ENCODE measurements at places on chromosomes 4 and X.

GRCh38 chrX:126064901-126065541, 101.1 kb downstream of the DCAF12L2 start:
- DNase-seq, result no peak

DNA sequence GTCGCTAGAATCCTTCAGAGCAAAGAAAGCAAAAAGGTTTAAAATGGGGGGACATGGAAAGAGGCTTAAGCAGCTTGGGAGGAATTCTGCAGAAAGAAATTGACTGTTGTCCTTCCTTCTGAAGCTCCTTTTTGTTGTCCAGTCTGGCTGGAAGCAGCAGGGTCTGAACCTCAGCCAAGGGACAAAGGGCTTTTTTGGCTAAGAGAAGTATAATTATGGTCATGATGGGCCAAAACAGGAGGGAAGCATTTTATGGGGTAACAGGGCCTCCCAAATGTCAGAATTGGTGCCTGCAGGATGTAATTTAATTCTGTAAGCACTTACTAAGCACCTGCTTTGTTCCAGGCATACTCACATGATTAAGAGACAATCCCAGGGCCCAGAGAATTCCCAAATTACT, 74.2 kb upstream of the CPEB2 start:
- no peak for DNase-seq

- no peak for DNase-seq
Measured at GRCh38 chrX:12026481-12026880, 111.8 kb upstream of the FRMPD4 start.

DNA sequence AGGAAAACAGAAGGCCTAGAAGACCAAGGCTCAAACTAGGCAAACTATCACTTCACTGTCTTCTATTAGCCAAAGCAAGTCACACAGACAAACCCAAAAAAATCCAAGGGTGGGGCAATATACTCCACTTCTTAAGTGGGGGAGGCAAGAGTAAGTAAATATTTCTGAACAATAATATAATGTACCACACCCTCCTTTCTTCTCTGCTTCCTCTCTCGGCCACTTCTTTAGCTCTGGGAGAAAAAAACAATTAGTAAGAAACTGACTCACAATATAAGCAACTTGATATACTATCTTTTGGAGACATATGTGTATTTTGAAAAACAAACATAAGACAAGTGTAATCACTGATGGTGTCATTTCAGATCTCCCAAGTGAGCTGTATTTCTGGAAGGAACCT, 14.8 kb downstream of the DCAF8L1 start:
- no peak for DNase-seq

- DNase-seq, result no peak
Measured at GRCh38 chr4:159902648-159903047, 799.8 kb downstream of the RAPGEF2 start.

DNA sequence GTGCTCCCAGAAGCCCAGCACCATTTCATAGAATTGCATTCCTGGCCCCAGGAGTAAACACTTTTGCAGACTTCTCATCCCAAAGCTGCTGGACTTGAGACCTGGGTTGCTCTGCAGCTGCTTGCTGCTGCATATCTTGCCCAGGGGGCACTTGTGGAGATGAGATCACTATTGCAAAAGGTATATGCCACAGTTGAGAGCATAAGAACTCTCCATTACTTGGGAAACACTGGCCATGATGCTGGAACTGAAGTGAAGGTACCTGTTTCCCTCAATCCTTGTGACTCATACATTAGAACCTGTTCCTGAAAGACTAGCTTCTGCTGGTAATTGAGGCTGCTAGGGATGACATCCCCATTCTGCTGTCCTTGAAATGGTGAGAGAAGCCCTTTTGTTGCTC, 43.1 kb upstream of the WDR1 start:
- no peak for DNase-seq

GRCh38 chrX:149472625-149473024, 32.5 kb downstream of the IDS start:
- no peak for DNase-seq

- DNase-seq, result no peak
Measured at GRCh38 chr4:26995316-26995715, 134.7 kb downstream of the STIM2 start.

- peak; percentile 43 for DNase-seq
Measured at GRCh38 chr4:8599657-8600056, 7.1 kb downstream of the CPZ start.

DNA sequence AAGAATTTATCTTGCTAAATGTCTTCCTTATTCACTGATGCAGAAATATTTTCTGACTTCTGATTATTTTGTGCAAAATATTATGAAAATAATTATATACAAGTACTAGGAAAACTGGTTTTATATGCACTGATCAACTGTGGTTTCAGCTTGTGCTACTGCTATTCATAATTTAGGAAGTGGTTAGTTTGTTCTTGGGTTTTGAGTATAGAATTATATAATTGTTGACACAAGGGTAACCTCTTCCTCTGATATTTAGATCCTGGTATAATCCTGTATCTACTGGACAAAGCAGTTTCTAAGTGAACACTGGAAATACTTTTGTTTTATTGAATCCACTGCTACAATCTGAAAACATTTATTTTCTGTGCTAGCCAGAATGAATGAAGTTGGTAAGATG, 182.8 kb downstream of the PDGFC start:
- no peak for DNase-seq

- DNase-seq, result no peak
Measured at GRCh38 chr4:151719956-151720334, 40.9 kb downstream of the GATB start.

DNA sequence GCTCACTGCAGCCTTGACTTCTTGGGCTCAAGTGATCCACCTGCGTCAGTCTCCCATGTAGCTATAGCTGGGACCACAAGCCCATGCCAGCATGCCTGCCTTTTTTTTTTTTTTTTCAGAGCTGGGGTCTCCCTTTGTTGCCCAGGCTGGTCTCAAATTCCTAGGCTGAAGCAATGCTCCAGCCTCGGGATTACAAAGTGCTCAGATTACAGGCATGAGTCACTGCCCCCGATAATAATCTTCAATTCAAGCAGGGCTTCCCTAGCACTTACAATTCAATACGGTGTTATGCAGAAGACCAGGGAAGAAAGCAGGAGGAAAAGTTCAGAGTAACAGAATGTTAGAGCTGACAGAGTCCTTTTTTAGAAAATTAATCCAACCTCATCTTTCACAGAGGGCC, 26.1 kb downstream of the OTOP1 start:
- no peak for DNase-seq

GRCh38 chr4:160044693-160045092, 941.8 kb downstream of the RAPGEF2 start:
- no peak for DNase-seq

GRCh38 chr4:113113151-113113550, 63.7 kb downstream of the ANK2 start:
- DNase-seq, result no peak

DNA sequence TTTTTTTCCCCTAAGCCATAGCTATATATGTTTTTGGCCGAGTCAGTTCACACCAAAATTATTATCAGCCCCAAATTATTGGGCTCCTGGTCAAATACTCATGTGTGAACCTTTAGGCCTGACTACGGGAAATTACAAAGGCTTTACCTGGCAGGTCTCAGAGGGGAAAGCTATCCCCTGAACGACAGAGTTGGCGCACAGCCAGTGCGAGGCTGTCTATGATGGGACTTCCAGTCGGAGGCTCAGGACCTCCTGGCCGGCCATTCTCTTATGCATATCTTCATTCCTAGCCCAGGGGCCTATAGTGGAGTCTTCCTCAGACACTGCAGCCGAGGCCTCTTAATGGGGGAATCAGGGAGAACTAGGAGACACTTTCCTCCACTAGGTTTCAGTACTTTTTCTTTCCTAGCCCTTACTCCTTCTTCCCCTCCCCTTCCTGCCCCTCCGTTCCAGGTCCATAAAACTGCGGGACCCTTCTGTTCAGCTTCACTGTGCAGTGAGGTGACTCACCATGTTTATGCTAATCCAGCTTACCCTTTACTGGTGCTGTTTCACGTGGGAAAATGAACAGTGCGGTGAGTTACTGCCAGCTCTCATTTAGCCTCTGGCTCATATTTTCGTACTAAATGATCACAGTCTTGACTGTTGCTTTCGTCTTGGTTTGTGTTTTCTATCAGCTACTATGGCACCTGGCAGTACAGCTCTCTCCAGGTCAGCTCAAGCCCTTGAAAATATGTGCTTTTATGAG, 533.9 kb downstream of the FSTL5 start:
- peak; percentile 71 for DNase-seq

GRCh38 chr4:87060957-87061356, 126.1 kb downstream of the AFF1 start:
- DNase-seq, result peak; percentile 81

GRCh38 chrX:136750364-136750763, 30.4 kb downstream of the ARHGEF6 start:
- DNase-seq, result peak; percentile 32

- DNase-seq, result no peak
Measured at GRCh38 chr4:107470173-107470572, 249.9 kb downstream of the PAPSS1 start.

- peak; percentile 66 for DNase-seq
Measured at GRCh38 chrX:143663755-143664154, 27.9 kb upstream of the SLITRK4 start.

DNA sequence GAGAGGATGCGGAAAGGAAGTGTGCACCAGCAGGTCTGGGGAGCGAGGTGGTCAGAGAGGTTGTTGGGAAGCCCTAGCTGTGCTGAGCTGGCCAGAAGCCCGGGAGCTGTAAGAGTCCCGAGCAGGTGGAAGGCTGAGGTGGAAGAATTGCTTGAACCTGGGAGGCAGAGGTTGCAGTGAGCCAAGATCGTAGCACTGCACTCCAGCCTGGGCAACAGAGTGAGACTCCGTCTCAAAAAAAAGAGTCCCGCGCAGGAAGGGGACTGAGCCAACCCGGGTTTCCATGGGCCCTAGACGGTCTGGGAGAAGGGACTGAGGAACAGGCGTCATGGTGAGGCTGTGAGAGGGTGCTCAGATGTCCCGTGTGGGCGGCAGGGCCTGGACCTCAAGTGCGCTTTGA, 12.7 kb upstream of the FGFR3 start:
- no peak for DNase-seq

GRCh38 chr4:180100433-180101344, 2142.5 kb upstream of the TENM3 start:
- DNase-seq, result no peak

DNA sequence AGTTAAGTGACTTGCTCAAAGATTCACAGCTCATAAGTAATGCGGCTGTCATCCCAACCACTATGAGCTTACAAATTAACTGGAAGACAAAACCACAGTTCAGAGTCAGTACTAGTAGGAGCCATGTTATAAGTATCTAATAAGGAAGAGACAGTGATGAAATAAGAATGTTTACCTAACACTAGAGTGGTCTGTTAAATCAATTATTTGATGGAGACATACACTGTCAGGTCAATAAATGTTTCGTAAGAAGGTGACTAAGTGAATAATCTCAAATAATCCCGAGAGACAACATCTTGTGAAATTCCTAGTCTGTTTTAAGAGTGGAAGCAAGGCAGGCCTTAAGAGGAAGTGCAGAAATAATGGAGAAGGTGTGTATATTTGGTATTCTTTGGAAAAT, 25.8 kb upstream of the AMELX start:
- DNase-seq, result peak; percentile 36
